ENCODE measurements at places on chromosomes 1 and 21. TPM values are rescaled to one million over a fixed set of nuclear protein-coding genes. Genes with fewer than 3 reads are reported as not detected.

- H3K36me3 ChIP-seq, result no peaks in the 10 kb centered on the region
- no peak overlapping the region for H3K4me3 ChIP-seq
- DNase-seq, result peak; percentile 18
- H3K4me1 ChIP-seq, result no peaks in the 10 kb centered on the region
Measured at GRCh38 chr1:215421744-215422143, 145.4 kb upstream of the KCTD3 start.

DNA sequence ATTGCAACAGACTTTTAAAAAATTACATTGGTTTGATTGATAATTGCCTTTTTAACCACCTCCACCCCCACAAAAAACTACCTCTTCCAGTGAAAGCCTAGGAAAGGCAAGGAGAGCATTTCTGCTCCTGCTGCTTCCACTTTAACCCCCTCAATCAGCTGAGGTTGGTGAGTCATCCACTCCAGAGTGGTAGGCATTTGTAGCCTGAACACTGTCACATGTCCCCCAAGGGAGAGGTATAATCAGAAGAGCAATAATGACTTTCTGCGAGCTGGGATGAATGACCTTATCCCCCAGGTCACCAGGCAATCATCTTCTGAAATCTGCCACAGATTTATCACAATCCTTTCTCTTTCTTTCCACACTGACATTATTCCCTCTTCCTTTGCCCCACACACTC lies 126.6 kb upstream of the CAMK1G start:
- H3K4me1 ChIP-seq, result no peaks in the 10 kb centered on the region
- no peak overlapping the region for H3K27ac ChIP-seq
- no peaks in the 10 kb centered on the region for H3K27me3 ChIP-seq
- DNase-seq, result peak; percentile 17
- no peaks in the 10 kb centered on the region for H3K36me3 ChIP-seq
- no peak overlapping the region for H3K4me3 ChIP-seq

VWA1 gene
- total RNA-seq, result 1.4 TPM

GRCh38 chr1:53592521-53592982 lies 133.4 kb downstream of the DMRTB1 start:
- no peaks in the 10 kb centered on the region for H3K4me1 ChIP-seq
- no peaks in the 10 kb centered on the region for H3K27me3 ChIP-seq
- H3K27ac ChIP-seq, result no peak overlapping the region
- no peak for DNase-seq

- H3K27me3 ChIP-seq, result no peaks in the 10 kb centered on the region
- peak overlapping the region; percentile 55 for H3K27ac ChIP-seq
- no peaks in the 10 kb centered on the region for H3K36me3 ChIP-seq
- no peak overlapping the region for H3K4me3 ChIP-seq
Measured at GRCh38 chr1:178086294-178086693, 7.6 kb upstream of the RASAL2 start.
